ENCODE measurements at places on chromosomes 5 and 9.

GRCh38 chr9:80552931-80553330, 981.2 kb downstream of the TLE4 start:
- DNase-seq: no peak

- no peak for DNase-seq
These were observed 20.2 kb upstream of the RPL26L1 start for GRCh38 chr5:172939071-172939470.

DNA sequence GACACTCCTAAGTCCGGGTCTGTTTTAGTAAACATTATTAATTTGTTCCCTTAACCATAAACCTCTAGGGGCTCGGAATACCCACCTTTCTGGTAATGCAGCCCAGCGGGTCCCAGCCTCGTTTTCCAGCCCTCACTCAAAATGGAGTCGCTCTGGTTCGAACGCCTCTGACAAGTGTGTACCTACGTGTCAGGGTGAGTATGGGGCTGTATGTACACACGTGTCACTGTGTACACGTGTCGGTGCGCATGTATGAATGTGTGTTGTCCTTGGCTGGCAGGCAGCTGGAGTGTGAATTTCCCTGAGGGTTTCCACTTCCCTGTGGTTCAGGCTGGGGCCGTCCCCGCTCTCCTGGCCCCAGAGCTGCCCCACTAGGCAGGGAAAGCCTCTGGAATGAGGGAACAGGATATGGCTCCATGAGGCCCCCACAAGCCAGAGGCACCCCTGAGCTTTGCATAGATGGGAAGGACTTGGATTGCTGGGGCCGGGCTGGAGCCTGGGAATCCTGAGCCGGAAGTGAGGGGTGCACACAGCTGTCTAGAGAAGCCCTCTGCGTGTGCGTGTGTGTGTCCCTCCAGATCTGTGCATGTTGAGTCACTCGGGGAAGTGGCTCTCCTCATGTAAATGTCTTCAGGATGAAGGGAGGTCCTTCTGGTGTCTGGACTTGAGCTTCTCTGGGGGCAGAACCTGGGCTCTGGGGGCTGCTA, 160.8 kb upstream of the IER5L start:
- DNase-seq: no peak

GRCh38 chr5:124823380-124823779, 76.9 kb upstream of the ZNF608 start:
- no peak for DNase-seq

DNA sequence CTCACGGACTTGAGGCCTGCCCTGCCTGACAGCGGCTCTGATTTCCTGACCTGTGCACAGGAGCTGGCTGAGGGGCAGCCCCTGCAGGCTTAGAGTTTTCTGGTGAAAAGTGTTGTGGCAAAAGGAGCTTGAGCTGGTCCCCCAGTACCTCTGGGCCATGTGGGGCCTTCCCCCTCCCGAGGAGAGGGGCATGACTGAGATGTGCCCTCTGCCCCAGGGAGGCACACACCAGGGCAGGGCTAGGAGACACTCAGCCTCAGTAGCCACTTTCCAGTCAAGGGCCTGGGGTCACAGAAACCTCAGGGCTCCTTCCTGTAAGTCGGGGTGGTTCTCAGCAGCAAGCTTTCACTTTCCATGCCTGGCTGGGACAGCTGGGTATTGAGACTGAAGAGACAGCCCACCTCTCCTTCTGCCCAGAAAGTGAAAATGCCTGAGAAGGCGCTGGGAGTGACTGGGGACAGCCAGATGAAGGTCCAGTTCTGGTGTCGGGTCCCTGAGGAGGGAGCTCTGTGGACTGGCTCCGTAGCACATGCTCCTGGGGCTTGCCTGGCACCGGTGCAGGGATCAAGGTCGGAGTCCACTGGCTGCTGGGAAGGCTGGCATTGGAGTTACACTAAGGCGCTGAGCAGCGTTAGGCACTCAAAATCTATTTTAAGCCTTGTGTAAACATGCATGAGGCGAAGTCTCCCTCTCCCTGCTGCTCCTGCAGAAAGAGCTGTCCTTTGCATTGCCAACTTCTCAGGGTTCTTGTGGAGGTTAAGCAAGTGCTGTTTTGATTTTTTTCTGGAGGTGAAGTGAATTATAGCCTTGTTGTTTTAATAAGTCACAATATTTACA, 394.9 kb downstream of the GADD45G start:
- DNase-seq: no peak

- DNase-seq: no peak
These were observed 2.7 kb downstream of the GPX3 start for GRCh38 chr5:151023047-151023615.

Data from NT2/D1 (cell line).